ENCODE measurements at places on chromosomes 5 and 9.

- no peak for DNase-seq
Measured at GRCh38 chr9:16683326-16683725, 187.1 kb downstream of the BNC2 start.

DNA sequence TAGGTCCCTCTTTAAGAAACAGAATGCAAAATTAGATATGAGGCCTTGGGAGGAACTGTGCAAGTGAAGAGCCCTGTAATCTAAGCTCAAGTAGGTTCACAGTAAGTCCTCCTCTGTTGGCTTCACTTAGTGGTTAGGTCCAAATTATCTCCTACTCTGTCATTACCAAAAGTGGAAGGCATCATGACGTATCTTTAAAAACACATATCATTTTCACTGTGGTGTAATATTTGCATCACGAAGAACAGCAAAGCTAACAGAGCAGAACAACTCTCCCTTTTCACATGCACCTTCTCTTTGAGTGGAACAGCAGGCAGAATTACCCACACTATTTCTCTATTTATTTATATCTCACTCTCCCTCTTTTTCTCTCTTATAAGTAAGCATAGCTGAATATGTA, 240.5 kb upstream of the CCNH start:
- DNase-seq: no peak

DNA sequence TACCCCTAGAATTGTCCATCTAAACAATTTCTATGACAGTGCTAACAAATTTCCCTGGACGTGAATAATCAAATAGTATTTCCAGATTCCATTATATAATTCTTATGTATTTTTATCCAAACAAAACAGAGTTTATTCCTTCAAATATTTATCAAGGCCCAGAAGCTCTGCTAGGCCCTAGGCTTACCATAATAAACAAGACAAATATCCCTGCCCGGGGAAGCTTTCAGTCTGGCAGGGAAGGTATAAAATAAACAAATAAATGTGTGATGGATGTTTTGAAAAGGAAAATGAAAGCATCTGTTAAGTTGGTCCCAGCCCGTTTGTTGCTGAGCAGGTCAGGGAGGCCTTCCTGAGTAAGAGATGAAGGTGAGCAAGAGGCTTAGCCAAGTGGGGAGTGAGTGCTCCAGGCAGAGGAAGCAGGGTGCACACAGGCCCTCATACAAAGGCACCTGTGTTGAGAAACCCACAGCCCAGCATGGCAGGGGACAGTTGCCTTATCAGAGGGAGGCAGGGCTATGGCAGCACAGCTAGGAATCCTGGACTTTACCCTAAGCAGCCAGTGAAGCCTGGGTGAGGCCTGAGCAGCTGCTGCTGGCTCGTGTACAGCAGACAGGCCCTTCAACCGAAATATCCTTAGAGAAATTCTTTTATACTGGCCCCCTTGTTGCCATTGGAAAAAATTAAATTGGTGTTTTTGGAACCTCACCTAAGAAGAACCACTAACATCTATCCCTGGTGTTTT, 7.7 kb upstream of the SLC35D2 start:
- no peak for DNase-seq

GRCh38 chr5:111301264-111301663, 77.1 kb downstream of the CAMK4 start:
- no peak for DNase-seq

- DNase-seq: no peak
Measured at GRCh38 chr5:127567026-127567768, 49.8 kb downstream of the PRRC1 start.
